ENCODE measurements at places on chromosomes 13 and 19. TPM values are rescaled to one million over a fixed set of nuclear protein-coding genes. Genes with fewer than 3 reads are reported as not detected.

The BEST2 gene
- total RNA-seq, result not detected

The CILP2 gene
- 2.3 TPM for total RNA-seq

The GAMT gene
- 8.7 TPM for total RNA-seq

The ZNF253 gene
- total RNA-seq, result 5.6 TPM

The LIM2 gene
- total RNA-seq, result not detected

The FFAR1 gene
- not detected for total RNA-seq

The CD209 gene
- 23.0 TPM for total RNA-seq

The LILRB3 gene
- total RNA-seq, result 25.5 TPM

The SIAH3 gene
- total RNA-seq, result not detected

The C19orf33 gene
- 1.1 TPM for total RNA-seq

The ONECUT3 gene
- total RNA-seq, result not detected

The ZC3H4 gene
- 39.5 TPM for total RNA-seq

The NAPSA gene
- total RNA-seq, result 0.37 TPM

The PSG4 gene
- not detected for total RNA-seq

The SSC5D gene
- total RNA-seq, result 40.6 TPM

The CEACAM19 gene
- total RNA-seq, result 4.1 TPM

The NOTCH3 gene
- 165 TPM for total RNA-seq

The ITPKC gene
- total RNA-seq, result 18.9 TPM

The KLK12 gene
- not detected for total RNA-seq

The S1PR4 gene
- total RNA-seq, result 3.1 TPM

The TMIGD2 gene
- total RNA-seq, result not detected

The NPAS1 gene
- 0.38 TPM for total RNA-seq

The SIGLECL1 gene
- total RNA-seq, result not detected

The HCST gene
- total RNA-seq, result 12.4 TPM

The ZSCAN4 gene
- 0.10 TPM for total RNA-seq

The ZAR1L gene
- total RNA-seq, result not detected

The PEAK3 gene
- 2.0 TPM for total RNA-seq

The TUBA3C gene
- not detected for total RNA-seq

The THSD8 gene
- 1.6 TPM for total RNA-seq

The URAD gene
- total RNA-seq, result not detected

The ZNF14 gene
- total RNA-seq, result 5.0 TPM

The ACP7 gene
- not detected for total RNA-seq

The SSBP4 gene
- 56.9 TPM for total RNA-seq

The CYSLTR2 gene
- 2.2 TPM for total RNA-seq

The HSD11B1L gene
- total RNA-seq, result 3.8 TPM
